Muscle of leg (tissue), 16 donors: ENCODE measurements at places on chromosomes 1 and 21. TPM values are rescaled to one million over a fixed set of nuclear protein-coding genes. Genes with fewer than 3 reads are reported as not detected.
A peak's percentile ranks its signal among the peaks of the same experiment; 100 is the strongest.

AZIN2 gene
- total RNA-seq, result 5.3 TPM

DNA sequence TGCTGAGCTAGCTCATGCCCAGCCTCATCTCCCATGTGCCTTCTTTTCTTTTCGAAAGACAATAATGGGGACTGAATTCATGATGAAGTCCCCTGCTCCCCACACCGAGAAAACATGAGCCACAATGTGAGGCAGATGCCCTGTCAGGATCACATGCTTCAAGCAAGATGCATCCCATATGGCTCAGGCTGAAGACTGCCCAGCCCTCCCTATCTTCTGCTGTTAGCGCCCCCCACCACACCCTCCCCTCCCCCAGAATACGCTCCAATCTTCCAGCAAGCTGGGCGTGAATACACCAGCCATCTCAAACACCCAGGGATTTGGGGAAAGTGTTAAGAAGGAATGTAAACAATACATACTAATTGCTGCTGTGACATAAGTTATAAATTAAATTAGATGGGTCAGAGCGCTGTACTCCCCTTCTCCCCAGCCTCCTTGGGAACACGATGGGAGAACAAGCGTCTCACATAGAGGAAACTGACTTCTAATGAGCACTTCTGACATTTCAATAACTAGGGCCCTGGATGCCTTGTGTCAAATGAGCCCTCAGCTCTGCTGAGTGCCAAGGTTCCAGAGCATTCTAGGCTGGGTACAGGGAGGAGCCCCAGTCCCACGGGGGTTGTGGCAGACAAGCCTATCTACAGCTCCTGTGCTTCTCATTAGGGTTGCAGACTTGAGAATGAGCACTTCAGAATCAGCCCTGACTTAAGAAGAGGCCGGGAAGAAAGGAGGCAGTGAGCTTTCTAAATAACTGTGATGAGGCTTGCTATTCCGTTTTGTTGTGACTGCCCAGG is 55.6 kb downstream of the TNR start:
- H3K27ac ChIP-seq, result no peak overlapping the region
- H3K36me3 ChIP-seq, result no peaks in the 10 kb centered on the region
- no peaks in the 10 kb centered on the region for H3K4me1 ChIP-seq
- H3K27me3 ChIP-seq, result no peaks in the 10 kb centered on the region

GRCh38 chr1:156103521-156103947 is 11.0 kb upstream of the LMNA start:
- H3K4me1 ChIP-seq, result peaks cover 72% of the 10 kb centered on the region
- H3K36me3 ChIP-seq, result no peaks in the 10 kb centered on the region
- peak; percentile 82 for DNase-seq
- no peak overlapping the region for H3K4me3 ChIP-seq
- no peaks in the 10 kb centered on the region for H3K27me3 ChIP-seq

DNA sequence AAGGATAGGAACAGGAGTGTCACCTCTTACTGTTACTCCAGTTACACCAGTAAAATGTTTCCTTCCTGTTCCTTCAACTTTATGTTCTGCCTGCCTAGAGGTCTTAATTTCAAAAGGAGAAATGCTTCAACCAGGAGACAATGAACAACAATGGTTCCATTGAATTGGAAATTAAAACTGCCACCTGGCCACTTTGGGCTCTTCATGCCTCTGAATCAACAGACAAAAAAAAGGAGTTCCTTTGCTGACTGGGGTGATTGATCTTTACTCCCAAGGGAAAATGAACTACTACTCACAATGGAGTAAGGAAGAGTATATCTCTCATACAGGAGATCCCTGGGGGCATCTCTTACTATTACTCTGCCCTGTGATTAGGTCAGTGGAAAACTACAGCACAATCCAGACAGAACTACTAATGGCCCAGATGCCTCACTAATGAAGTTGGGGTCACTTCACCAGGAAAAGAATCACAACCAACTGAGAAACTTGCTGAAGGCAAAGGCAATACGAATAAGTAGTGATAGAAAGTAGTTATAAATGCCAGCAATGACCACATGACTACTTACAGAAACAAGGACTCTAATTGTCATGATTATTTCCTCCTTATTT is 76.6 kb upstream of the PRDX6 start:
- H3K36me3 ChIP-seq, result no peaks in the 10 kb centered on the region
- H3K27ac ChIP-seq, result no peak overlapping the region
- no peak overlapping the region for H3K4me3 ChIP-seq
- H3K4me1 ChIP-seq, result no peaks in the 10 kb centered on the region

GRCh38 chr1:3456964-3457909 is 2.8 kb downstream of the ARHGEF16 start:
- no peak for DNase-seq
- H3K27me3 ChIP-seq, result peaks cover 20% of the 10 kb centered on the region
- H3K36me3 ChIP-seq, result no peaks in the 10 kb centered on the region
- H3K4me3 ChIP-seq, result no peak overlapping the region

DNA sequence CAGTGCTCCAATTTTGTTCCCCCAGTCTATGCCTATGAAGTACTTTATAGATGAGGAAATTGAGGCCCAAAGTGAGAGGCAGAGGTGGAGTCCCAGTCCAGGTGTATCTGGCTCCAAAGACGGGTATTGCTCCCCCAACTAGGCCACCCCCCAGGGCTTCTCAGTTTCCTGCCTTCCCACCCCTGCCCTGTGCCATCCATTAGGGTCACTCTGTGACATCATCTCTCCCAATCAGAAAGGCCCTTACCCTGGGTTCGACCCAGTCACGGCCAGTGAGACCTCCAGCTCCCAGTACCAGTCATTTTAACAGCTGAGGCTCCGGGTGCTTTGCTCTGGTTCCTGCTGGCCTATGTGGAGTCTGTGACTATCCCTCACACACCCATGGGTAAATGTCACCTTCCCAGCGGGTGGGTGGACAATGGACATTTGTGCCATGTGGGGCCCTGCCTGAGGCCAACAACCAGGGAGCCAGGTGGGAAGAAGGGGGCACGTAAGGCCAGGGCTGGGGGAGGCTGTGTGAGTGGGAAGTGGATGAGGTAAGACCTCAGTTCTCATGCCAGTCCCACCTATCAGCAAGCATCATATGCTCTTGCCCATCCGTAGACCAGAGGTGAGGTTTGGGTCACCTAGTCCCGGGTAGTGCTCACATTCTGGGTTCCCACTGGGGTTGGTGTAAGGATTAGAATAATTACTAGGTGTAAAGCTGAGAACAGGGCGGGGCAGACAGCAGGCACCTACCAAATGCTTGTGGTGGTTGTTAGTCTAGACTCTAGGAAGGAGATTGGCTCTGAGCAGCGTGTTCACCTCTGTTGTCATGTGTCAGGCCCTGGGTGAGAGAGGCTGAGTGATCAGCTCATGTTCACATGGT is 685.9 kb downstream of the MATN1 start:
- no peaks in the 10 kb centered on the region for H3K27me3 ChIP-seq
- no peak overlapping the region for H3K27ac ChIP-seq
- no peaks in the 10 kb centered on the region for H3K36me3 ChIP-seq
- H3K4me1 ChIP-seq, result no peaks in the 10 kb centered on the region

DNA sequence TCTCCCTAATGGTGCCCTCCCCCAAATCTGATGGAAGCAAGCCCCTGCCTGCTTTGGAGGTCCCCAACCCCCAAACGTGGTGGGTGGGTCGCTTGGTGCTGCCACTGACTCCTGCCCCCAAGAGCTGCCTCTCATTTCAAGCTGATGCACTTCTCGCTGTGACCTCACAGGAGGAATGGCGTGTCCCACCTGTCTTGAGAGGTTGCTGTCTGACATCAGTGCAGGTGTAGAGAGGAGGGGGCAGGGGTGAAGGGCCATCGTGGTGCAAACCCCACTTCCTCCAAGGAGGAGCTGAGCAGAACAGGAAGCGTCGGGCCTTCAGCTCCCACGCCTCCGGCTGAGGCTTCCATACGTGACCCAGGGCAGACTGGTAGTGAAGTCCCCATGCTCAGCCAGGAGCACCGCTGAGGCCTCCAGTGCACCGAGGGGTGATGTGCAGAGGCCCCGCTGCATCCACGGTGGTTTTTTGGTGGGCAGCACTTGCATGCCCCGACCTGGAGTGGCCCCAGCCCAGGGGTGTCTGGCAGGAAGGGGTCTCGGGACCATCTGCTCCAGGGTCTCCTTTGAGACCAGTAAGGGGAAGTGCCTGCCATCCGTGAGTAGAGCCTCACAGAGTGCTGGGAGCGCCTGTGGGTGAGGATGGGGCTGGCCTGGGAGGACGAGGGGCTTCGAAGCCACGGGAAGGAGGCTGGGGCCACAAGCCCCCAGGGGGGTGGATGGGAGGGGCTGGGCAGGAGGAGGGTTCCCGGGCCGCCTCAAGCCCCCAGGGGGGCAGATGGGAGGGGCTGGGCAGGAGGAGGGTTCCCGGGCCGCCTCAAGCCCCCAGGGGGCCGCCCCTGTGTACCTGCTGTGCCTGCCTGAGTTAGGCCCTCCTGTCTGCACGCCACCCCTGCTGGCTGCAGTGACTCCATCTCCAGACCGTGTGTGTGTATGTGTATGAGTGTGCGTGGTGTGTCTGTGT is 39.8 kb downstream of the WDR4 start:
- H3K4me1 ChIP-seq, result no peaks in the 10 kb centered on the region
- H3K4me3 ChIP-seq, result no peak overlapping the region
- DNase-seq, result no peak
- no peaks in the 10 kb centered on the region for H3K27me3 ChIP-seq
- H3K27ac ChIP-seq, result no peak overlapping the region

DNA sequence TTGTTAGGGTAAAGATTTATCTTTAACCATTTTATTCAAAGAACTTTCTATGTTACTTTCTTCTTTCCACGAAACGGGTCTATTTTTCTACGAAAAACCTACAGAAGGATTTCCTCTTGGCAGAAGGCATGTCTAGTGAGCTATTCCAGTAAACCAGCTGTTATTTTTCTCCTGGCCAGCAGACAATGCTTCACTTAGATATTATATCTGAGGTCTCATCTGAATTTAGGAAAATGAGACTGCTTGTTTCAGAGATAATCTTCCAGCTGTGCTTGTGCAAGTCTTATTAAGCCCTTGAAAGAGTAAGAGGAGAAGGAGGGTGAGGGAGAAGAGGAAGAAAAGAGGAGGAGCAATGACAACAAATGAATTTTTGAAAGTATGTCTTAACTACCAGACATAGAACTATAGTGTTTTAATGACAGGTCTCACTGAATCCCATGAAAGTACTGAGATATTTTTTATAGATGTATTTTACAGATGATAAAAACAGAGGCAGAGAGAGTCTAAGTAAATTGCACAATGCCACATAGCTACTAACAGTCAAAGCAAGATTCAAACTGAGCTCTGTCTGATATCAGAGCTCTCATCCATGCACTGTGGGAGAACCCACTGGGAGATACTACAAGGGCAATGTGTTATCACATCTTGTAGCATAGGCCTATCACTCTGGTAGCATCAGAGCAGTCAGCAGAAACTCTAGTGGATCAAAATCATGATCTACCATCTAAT is 54.6 kb upstream of the SAMSN1 start:
- peaks cover 3% of the 10 kb centered on the region for H3K4me1 ChIP-seq
- no peak overlapping the region for H3K27ac ChIP-seq
- DNase-seq, result peak; percentile 79
- no peak overlapping the region for H3K4me3 ChIP-seq
- H3K27me3 ChIP-seq, result no peaks in the 10 kb centered on the region

DNA sequence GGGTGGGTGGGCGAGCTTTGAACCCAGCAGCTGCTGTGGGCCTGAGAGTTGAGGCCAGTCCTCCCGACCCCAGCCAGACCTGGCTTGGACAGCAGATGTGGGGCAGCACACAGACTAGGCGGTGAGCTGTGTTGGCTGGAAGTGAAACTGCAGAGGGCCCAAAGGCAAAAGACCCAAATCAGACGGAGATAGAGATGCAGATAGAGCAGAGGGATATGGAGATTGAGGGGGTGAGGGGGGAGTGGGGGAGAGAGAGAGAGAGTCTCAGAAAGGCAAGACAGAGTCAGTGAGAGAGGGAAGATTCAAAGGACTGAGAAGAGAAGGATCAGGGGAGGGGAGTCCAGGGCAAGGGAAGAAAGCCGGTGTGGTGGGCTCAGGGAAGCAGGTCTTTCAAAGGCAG is 17.0 kb upstream of the POU3F1 start:
- H3K4me3 ChIP-seq, result no peak overlapping the region
- no peak for DNase-seq
- peaks cover 18% of the 10 kb centered on the region for H3K27me3 ChIP-seq
- no peak overlapping the region for H3K27ac ChIP-seq
- H3K4me1 ChIP-seq, result peaks cover 11% of the 10 kb centered on the region

CEP350 gene
- 59.3 TPM for total RNA-seq

- H3K4me3 ChIP-seq, result no peak overlapping the region
- no peak overlapping the region for H3K27ac ChIP-seq
- H3K36me3 ChIP-seq, result no peaks in the 10 kb centered on the region
- no peak for DNase-seq
Measured at GRCh38 chr1:89364954-89365550, 1.2 kb downstream of the GBP6 start.
